ENCODE measurements at places on chromosomes 2 and 18. TPM values are rescaled to one million over a fixed set of nuclear protein-coding genes. Genes with fewer than 3 reads are reported as not detected.

DNA sequence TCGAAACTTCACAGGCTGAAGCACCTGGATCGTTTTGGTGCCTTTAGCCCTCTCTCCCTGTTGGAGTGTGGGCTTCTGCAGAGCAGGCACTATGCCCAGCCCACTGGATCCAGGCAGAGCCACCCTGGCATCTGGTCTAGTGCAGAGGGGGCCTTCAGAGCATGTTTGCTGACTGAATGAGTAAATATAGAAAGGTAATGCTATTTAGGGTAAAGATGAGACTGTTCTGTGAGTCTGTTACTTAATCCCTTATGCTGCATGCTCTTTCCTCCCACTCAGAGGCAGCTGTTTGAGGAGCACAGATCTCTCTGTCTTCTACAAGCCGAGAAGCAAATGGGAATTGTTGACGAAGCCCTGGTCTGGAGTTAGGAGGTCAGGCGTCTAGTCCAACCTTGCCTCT is 130.2 kb downstream of the RGPD3 start:
- H3K36me3 ChIP-seq = no peaks in the 10 kb centered on the region
- H3K4me3 ChIP-seq = no peak overlapping the region
- H3K27ac ChIP-seq = no peak overlapping the region
- DNase-seq = no peak

DNA sequence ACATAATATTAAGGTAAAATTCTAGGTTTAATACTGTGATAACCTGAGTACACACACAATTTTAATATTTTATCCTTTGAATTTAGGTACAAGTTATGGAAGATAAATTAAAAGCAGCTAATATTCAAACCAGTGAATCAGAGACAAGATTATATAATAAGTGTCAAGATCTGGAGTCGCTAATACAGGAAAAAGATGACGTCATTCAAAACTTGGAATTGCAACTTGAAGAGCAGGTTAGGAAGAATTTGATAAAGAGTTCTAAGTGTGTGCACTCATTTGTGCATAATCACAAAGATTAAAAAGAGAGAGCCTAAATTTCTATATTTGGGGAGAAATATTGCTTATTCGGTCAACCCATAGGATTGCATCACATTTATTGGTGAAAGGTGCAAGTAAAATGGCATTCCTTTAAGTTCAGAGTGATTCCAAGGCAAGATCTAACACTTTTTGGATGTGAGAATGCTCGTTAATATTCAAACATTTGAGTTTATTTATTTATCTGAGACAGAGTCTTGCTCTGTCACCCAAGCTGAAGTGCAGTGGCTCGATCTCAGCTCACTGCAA is 16.3 kb upstream of the C1GALT1C1L start:
- no peaks in the 10 kb centered on the region for H3K27me3 ChIP-seq
- H3K27ac ChIP-seq = no peak overlapping the region
- H3K36me3 ChIP-seq = no peaks in the 10 kb centered on the region
- no peaks in the 10 kb centered on the region for H3K4me1 ChIP-seq

- no peaks in the 10 kb centered on the region for H3K4me1 ChIP-seq
- H3K36me3 ChIP-seq = no peaks in the 10 kb centered on the region
- DNase-seq = no peak
- peaks cover 6% of the 10 kb centered on the region for H3K27me3 ChIP-seq
- H3K27ac ChIP-seq = no peak overlapping the region
- H3K4me3 ChIP-seq = no peak overlapping the region
These were observed 161.7 kb upstream of the ZNF236 start for GRCh38 chr18:76660571-76661192.

DNA sequence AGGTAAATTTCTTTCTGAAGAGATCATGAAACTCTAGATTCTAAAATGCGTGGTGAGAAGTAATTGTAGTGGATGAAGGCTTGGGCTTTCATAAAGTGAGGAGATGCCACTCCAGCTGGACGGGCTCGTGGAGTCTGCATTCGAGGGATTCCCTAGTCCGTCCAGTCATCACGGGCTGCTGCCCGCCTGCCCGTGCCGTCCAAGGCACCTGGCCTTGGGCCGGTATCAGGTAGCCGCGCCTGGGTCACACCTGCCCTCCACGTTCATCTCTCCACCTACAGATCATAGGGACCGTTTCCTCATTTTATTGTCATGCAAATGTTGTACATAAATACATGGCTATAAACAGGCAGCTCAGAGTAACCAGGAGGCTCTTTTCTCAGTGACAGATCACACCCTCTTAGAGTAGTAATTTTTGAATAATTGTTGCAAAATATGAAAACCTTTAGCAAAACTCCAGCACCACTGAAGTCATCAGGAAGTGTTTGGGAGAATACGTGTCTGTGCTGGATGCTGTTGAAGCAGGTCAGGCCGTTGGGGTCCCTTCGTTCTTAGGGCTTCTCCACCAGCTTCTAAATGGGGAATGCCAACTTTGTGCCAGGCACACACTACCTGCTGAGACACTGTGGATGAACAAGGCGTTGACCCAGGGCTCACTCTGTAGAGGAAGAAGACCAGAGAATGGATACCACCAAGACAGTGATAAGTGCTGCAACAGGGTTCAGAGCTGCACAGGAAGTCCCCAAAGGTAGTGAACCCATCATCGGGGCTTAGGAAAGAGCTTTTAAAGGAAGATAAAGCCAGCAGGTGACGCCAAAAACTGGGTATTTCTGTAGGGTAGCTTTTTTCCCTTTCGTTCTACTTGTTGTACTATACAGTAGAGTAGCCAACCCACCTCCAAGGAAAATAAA is 112.5 kb downstream of the FAM210A start:
- H3K4me1 ChIP-seq = peaks cover 15% of the 10 kb centered on the region
- H3K4me3 ChIP-seq = no peak overlapping the region
- no peak overlapping the region for H3K27ac ChIP-seq
- no peaks in the 10 kb centered on the region for H3K36me3 ChIP-seq

DNA sequence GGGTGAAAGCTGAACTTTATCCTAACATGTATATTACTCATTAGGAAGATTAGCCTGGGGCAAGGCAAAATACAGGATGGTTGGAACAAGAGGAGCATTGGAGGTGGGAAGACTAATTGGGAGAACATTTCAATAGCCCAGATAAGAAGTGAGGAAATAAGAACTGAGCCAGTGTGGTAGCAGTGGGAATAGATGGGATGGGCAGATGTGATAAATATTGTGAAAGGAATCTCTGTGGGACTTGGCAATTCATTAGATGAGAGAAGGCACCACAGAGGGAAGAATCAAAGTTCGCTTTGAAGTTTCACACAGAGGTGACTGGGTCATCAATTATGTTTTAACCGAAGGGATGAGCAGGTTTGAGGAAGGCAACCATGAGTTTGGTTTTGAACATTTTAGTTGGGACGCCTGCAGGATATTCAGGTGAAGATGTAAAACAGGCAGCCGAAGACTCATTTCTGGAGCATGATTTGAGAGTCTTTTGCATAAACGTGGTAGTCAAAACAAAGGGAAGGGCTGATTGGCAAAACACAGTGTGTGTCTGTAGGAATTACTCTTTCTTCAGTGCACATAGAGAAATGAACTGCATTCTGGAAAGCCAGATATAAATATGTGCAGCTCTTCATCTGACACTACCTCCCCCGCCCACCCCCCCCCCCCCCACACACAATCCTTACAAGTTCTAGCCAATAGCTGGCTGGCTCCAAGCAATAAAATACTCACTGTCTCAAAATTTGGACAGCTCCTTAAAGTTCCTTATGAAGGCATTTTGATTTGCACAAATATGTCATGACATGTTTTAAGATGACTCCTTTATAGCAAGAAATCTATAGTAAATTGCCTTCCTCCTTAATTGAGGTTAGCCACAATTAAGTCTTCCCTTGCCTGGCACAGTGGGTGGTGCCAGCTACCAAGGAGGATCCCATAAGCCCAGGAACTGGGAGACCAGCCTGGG is 1.9 kb upstream of the SLC1A4 start:
- H3K4me1 ChIP-seq = peaks cover 17% of the 10 kb centered on the region
- H3K4me3 ChIP-seq = peak overlapping the region; percentile 48
- H3K27me3 ChIP-seq = peaks cover 6% of the 10 kb centered on the region

FSHR gene
- 0.38 TPM for total RNA-seq

- H3K27me3 ChIP-seq = peaks cover 2% of the 10 kb centered on the region
- H3K4me3 ChIP-seq = no peak overlapping the region
- H3K36me3 ChIP-seq = no peaks in the 10 kb centered on the region
- peaks cover 6% of the 10 kb centered on the region for H3K4me1 ChIP-seq
- H3K27ac ChIP-seq = no peak overlapping the region
- no peak for DNase-seq
These were observed 28.4 kb upstream of the RHOB start for GRCh38 chr2:20418519-20418918.

ACKR3 gene
- 88.3 TPM for total RNA-seq

DNA sequence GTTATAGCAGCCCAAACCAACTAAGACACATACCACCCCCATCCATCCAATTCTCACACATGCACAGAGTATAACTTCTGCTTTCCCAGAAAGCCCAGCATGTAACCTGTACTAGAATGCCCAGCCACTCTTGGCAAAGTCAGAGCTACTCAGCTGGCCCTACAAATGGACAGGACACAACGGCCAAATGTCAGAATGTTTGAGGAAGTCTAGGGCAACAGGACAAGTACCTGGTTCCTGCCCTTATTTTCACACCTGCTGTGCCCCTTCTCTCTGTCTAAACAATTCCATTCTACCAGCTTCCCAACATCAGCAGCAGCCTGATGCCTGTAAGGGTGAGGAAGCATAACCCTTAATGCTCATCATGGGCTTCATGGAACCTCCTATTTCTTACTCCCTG is 15.1 kb upstream of the BZW1 start:
- no peak overlapping the region for H3K4me3 ChIP-seq
- no peak overlapping the region for H3K27ac ChIP-seq
- no peaks in the 10 kb centered on the region for H3K4me1 ChIP-seq

DNA sequence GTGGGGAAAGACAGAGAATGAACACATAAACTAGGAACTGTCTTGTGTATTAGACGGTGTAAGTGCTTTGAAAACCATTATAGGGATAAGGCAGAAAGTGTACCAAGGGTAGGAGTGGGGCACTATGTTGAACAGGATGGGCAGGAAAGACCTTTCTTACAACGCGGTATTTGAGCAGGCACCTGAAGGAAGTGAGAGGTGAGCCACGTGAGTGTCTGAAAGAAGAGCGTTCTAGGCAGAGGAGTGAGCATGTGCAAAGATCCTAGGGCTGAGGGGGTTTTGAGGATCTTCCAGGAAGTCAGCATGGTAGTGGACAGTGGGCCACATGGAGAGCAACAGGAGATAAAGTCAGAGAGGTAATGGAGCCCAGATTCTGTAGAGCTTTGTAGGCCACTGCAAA is 65.2 kb downstream of the SRD5A2 start:
- no peaks in the 10 kb centered on the region for H3K27me3 ChIP-seq
- no peaks in the 10 kb centered on the region for H3K36me3 ChIP-seq
- no peak overlapping the region for H3K4me3 ChIP-seq
- DNase-seq = no peak
- no peaks in the 10 kb centered on the region for H3K4me1 ChIP-seq

- H3K4me1 ChIP-seq = no peaks in the 10 kb centered on the region
- H3K4me3 ChIP-seq = peak within 1 kb of the TSS; percentile 79
- H3K36me3 ChIP-seq = no peaks in the 10 kb centered on the region
- no peaks in the 10 kb centered on the region for H3K27me3 ChIP-seq
These were observed at the start of gene ICA1L for GRCh38 chr2:202871300-202872141. ICA1L (minus strand) TSS chr2:202871766; CDS start chr2:202829009, 42,757 bp downstream.

DNA sequence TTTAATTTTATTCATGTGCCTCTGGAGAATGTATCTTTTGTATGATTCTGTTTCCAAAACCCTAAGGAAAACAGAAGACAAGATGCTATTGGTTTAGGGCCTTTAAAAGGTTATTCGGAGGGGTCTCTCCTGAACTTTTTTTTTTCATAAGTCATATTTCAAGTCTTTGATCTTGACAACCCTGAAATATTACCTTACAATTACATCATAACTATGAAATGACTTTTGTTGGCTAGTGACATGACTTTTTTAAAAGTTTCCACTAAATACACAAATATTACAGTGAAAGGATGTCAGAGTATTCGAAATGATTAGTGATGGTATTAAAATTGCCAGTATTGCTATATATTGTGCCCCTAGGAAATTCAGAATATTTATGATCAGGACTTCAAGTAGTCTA is 31.8 kb upstream of the FZD7 start:
- DNase-seq = no peak
- no peaks in the 10 kb centered on the region for H3K27me3 ChIP-seq
- H3K27ac ChIP-seq = no peak overlapping the region
- H3K4me3 ChIP-seq = no peak overlapping the region

GRCh38 chr2:27907547-27907946 is 17.0 kb downstream of the BABAM2 start:
- no peaks in the 10 kb centered on the region for H3K4me1 ChIP-seq
- H3K27me3 ChIP-seq = no peaks in the 10 kb centered on the region
- no peak overlapping the region for H3K27ac ChIP-seq
- H3K36me3 ChIP-seq = no peaks in the 10 kb centered on the region
- no peak for DNase-seq

GPR75 gene
- 5.0 TPM for total RNA-seq

ACVR1C gene
- total RNA-seq = 0.62 TPM

UGT1A9 gene
- total RNA-seq = not detected

ANKRD12 gene
- 24.4 TPM for total RNA-seq

- H3K4me1 ChIP-seq = no peaks in the 10 kb centered on the region
- no peak overlapping the region for H3K27ac ChIP-seq
- no peaks in the 10 kb centered on the region for H3K27me3 ChIP-seq
These were observed 8.2 kb upstream of the SMARCAL1 start for GRCh38 chr2:216404010-216404618.

- no peak overlapping the region for H3K4me3 ChIP-seq
- H3K27ac ChIP-seq = no peak overlapping the region
These were observed 93.8 kb upstream of the MBOAT2 start for GRCh38 chr2:9097239-9097638.

ORMDL1 gene
- total RNA-seq = 49.3 TPM

- H3K27me3 ChIP-seq = peaks cover 25% of the 10 kb centered on the region
- no peaks in the 10 kb centered on the region for H3K36me3 ChIP-seq
- H3K4me1 ChIP-seq = peaks cover 8% of the 10 kb centered on the region
- H3K27ac ChIP-seq = peak within 1 kb of the TSS; percentile 83
- peak within 1 kb of the TSS; percentile 77 for H3K4me3 ChIP-seq
These were observed at the start of gene POU3F3 for GRCh38 chr2:104853534-104854497. POU3F3 (plus strand) TSS chr2:104854115; CDS start chr2:104855511, 1,396 bp downstream.

DNA sequence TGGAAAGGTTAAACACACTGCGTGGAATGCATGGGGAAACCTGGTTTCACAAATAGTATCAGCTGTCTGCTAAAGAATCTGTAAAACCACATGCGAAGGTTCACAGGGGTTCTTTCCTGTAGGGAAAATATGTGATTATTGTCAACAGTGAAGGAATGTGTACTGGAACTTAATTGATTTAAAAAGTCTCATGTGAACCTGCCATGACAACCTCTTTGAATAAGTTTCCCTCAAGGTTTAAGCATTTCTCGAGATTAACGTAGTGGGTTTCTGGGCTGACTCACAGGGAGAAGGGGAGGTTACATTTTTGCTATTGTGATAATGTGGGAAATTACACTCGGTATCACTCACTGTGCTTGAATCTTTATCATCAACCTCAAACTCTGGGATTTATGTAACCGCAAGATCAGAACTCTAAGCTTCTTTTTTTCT is 28.2 kb upstream of the IL1R1 start:
- H3K4me3 ChIP-seq = no peak overlapping the region
- H3K4me1 ChIP-seq = peaks cover 26% of the 10 kb centered on the region
- peak; percentile 100 for DNase-seq

GRCh38 chr2:206958261-206958660 is 18.9 kb downstream of the CPO start:
- DNase-seq = no peak
- no peaks in the 10 kb centered on the region for H3K4me1 ChIP-seq
- no peak overlapping the region for H3K4me3 ChIP-seq
- H3K36me3 ChIP-seq = no peaks in the 10 kb centered on the region
- H3K27ac ChIP-seq = no peak overlapping the region

ZNF892 gene
- total RNA-seq = 5.9 TPM

GNAL gene
- 3.6 TPM for total RNA-seq

Measured in astrocyte (in vitro differentiated cells and primary cell).